Hypothalamus (tissue), 51 donors: ENCODE measurements at places on chromosomes 12 and 14.

GRCh38 chr12:11730299-11731041, 81.0 kb downstream of the ETV6 start:
- DNase-seq = no peak

DNA sequence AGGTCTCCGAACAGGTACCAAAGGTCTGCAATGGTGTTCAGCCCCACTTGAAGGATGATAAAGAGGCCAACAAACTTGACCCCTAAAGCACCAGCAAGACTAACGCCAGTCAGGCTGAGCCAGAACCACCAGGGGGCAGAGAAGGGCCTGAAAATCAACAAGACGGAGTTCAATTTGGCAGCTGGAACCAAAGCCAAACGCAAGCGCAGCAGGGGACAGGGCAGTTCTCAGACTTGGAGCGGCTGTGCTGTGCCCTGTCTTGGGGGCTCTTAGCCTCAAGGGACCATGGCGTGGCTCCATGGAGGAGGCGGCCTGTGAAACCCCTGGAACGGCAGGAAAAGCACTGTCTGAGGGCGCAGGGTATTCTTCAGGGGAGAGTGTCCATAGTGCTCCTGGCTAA, 19.6 kb downstream of the POMT2 start:
- DNase-seq = peak; percentile 20

DNA sequence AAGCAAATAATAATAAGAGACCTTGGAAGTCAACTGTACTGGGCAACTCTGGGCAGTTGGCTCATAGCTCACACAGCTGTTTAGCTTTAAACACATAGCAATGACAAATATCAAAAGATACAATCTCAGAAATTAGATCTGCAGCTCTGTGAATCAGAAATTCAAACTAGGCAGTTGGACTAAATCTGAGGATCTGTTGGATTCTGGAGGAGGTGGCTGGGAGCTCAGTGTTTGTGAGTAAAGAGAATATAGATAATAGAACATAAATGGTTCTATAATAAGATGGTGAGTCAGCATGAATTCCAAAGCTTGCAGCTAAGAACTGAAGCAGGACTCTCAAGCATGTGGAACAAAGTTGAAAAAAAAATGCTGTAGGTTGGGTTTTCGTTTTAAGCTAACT, 1949.4 kb upstream of the SEL1L start:
- no peak for DNase-seq

- DNase-seq = no peak
These were observed 69.2 kb upstream of the MED13L start for GRCh38 chr12:116346741-116347140.

GRCh38 chr14:99808154-99808505, 14.9 kb downstream of the EML1 start:
- no peak for DNase-seq

- no peak for DNase-seq
These were observed 1.3 kb upstream of the PLEKHG7 start for GRCh38 chr12:92701441-92701840.

- no peak for DNase-seq
These were observed 37.3 kb upstream of the CSRP2 start for GRCh38 chr12:76916170-76916540.

DNA sequence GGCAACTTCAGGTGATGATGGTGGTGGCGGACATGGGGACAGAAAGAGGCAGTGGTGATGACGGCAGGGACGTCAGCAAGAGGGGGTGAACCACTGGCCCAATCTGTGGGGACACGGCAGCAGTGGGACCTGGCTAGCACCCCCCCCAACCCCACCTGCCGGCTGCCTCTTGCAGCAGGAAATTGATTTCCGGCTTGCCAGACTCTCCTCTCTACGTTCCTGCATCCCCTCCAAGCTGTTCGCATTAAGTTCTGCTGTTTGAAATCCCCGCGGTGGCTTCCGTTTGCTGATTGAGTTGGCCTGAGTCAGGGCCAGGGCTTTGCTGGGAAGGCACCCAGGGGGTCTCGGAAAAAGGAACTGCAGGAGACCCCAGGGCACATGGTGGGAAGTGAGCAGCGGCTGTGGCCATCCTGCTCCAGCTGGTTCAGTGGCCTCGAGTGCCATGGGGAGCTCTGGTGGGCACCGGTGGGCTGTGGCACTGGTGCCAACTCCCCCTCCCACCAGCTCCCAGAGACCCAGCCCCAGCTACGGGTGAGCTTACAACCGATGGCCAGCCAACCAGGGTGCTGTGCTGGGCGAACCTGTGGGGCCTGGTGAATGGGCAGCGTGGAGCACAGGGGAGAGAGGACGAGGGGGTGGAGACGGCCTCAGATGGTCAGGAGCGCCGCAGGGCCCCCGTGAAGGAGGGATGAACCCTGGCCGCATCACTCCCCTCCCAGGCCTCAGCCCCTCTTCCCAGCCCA, 14.6 kb upstream of the NUDT14 start:
- no peak for DNase-seq

DNA sequence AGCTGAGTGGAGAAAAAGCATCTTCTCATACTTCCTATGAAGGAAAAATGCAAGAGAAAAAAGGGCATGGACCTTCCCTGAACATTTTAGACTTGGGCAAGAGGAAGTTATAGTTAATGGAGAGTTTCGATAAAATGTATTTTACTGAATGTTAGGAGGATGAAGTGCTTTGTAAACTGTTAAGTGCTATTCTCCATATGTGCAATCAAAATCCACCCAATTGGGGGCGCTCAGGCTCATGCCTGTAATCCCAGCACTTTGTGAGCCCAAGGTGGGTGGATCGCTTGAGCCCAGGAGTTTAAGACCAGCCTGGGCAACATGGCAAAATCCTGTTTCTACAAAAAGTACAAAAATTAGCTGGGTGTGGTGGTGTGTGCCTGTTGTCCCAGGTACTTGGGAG, 1.9 kb upstream of the CNPY2 start:
- DNase-seq = no peak

DNA sequence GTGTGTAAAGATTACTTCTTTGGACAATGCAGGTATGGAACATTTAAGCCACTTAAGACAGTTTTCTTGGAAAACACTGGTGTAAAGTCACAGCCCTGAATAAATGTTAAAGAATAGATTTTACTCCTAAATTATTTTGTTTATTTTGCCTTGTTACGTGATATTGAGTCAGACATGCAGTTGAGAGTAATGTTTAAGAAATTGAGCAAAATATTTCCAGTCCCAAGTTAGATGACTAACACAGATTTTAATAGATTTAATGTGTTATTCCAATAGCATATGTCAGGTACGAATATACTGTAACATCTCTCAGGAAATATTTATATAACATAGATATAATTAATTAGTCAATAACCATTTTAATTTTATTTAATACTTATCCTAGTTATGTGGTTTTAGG, 1361.7 kb downstream of the FSCB start:
- no peak for DNase-seq

DNA sequence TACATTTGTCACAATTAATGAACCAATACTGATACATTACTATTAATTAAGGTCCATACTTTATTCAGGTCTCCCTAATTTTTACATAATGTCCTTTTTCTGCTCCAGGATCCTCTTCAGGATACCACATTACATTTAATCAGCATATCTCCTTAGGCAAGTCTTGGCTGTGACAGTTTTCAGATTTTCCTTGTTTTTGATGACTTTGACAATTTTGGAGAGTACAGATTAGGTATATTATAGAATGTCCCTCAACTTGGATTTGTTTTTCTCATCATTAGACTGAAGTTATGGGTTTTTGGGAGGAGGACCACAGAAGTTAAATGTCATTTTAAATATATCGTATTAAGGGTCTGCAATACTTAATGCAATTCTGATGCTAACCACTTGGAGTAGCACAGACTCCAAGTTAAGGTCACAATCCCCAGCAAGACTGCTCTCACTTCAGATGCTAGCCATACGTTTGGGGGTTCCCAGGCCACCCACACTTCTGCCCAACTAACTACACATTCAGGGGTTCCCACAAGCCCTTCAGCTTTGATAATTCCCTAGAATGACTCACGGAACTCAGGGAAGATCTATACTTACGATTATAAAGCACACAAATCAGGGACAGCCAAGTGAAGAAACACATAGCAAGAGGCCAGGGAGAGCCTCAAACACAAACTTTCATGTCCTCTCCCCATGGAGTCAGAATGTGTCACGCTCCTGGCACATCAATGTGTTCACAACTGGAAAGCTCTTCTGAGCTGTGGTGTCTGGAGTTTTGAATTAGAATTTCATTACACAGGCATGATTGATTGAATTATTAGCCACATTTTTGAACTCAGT, 17.0 kb upstream of the NUBPL start:
- no peak for DNase-seq

DNA sequence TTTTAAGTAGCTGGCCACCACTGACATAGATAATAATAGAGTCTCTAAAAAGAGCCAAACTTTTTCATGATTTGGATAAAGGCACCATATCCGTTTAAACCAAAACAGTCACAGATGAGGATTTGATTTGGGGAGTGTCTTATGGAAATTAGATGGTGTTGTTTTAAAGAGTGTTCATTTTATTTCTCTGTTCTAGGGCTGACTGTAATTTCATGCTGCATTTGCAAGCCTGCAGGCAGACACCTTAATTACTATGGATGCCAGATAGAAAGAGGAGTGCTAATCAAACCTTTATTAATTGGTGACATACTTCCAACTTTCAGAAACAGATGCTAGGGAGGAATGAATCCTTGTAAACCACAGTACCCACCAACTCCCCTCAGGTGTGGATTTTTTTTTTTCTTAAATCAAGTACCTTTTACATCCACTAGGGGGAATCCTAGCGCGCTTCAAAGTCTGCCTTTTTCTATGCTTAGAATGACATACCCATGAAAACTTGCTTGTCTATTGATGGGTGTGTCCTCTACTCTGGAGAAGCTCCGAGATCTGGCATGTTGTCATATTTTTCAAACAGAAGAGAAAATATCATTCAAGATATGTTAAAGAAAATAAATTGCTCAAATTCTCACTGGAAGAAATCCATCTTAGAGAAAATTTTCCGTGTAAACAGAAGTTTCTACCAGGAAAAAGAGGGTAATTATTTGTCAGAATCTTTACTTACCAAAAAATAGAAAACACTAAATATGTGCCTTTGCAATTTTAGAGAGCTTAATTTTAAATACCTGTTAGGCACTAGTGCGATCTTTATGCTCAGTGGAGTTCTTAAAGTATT, 14.2 kb upstream of the PLXNC1 start:
- DNase-seq = no peak

DNA sequence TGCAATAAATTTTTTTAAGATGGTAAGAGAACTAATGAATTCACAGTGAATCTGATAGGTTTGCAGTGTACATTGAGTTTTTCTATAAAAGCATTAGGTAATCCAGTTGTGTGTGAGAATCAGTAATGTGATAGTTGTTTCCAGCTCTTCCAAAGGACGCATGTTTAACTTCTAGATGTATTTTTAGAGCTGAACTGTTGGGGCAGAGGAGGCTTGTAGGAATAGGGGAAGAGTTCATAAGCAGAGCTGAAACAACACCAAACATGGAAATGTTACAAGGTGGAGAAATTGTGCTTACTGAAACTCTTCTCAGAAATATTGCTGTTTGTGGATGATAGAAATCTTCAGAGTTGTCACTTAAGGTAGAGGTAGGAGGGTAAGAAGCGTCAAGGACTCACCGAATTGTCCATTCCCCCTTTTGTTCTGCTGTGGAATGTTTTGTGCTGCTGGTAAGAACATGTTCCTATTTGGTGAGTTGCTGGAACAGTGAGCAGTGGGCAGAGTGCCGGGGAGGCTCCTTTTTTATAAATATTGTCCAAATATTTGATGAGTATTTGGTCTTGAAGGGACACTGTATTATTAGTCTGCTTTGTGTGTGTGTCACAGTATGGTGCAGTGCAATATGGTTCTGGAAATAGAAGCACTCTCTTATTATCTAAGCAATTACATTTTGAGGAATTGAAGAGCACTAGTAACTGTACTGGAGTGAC, 76.7 kb downstream of the ANO6 start:
- DNase-seq = no peak

DNA sequence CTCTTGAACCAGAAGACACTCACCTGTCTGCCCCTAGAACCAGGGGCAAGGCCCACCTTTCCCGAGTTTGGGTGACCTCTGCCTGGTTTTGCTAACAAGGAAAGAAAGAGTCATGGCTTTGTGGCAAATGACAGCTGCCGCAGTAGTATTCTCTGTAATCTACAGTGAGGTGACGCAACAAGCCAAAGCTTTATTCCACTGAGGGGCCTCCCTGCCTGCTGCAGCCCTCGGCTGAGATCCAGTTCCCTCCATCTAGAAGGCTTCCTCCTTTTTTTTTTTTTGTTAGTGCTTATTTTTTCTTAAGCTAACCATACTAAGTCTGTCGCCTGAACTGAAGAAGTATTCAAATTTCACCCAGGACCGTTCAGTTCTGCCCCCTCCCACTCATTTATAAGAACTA, 142.3 kb upstream of the TMCC3 start:
- DNase-seq = no peak

DNA sequence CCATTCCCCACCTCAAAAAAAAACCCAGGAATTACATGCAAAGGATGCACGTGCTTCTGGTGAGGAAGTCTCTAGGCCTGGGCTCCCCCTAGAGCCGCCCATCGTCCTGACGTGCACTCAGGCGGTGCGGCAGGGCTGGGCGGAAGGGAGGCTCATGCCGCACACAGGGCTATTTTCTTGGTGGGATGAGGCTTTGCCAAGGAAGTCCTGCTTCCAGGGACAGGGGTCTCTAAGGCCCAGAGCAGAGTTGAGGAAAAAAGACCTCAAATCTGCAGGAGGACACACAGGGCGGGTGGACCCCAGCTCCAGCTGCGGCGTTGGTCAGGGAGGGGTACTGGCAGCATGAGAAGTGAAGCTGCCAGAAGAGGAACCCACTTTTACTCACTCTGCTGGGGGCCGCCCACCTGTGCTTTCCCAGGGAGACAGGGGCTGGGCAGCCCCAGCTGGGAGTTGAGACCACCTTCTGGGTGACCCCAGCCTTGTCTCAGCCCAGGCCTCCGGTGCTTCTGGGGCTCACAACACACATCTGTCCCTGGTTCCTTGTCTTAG, 4.2 kb downstream of the RHOF start:
- DNase-seq = no peak

- DNase-seq = no peak
These were observed 19.3 kb downstream of the CRADD start for GRCh38 chr12:93696462-93696861.

- DNase-seq = no peak
These were observed 9.7 kb upstream of the ANKLE2 start for GRCh38 chr12:132771126-132771838.

DNA sequence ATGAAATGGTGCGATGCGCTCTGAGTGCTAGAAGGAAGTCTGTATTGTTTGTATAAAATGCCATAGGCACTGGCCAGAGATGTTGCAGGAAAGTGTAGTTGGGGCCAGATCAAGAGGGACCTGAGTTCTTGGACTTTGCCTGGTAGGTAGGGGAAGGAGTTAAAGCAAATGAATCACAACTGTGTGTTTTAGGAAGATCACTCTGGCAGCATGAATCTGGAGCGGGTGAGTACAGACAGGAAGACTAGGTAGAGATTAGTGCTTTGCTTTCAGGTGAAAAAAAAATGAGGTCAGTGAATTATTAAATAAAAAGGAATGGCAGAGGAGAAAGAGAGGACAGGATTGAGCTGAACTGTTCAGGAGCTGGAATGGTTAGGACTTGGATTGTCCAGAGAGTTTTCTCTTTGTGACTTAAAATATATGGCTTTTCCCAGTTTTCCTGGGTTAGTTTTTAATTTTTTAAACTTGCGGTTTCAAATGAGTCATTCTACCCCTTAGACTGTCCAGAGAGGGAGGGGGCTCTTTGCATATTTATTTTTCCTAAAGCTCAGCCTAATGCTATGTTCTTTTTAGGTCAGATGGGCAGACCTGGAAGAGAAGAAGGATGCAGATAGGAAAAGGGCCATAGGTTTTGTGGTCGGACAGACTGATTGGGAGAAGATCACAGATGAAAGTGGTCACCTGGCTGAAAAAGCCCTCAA, 41.1 kb downstream of the PROX2 start:
- no peak for DNase-seq
